GM06990 (cell line): ENCODE measurements at places on chromosomes 7 and 10.

DNA sequence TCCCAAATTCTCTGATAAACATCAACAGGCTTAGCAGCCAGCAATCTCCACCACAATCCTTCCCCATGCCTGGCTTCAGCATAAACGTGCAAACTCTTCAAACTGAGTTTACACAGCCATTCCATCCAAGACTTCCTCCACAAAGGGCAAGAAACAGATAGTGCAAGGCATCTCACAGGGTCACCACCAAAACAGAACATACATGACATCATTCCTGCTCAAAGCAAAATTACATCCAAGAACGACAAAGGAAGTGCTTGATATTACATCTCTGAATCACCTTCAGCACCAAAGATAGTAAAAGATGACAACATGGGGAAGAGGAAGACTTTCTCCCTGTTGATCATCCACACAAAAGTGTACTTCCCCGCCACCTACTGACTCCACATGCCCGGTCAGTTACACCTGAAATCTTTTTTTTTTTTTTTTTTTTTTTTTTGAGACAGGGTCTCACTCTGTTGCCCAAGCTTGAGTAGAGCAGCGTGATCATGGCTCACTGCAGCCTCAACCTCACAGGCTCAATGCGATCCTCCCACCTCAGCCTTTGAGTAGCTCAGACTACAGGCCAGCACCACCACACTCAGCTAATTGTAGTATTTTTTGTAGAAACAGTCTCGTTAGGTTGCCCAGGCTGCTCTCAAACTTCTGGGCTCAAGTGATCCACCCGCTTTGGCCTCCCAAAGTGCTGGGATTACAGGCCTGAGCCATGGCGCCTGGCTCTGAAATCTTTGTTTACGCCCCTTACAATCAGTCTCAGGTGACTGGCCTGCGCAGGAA lies 127.5 kb downstream of the PARD3 start:
- DNase-seq: no peak

DNA sequence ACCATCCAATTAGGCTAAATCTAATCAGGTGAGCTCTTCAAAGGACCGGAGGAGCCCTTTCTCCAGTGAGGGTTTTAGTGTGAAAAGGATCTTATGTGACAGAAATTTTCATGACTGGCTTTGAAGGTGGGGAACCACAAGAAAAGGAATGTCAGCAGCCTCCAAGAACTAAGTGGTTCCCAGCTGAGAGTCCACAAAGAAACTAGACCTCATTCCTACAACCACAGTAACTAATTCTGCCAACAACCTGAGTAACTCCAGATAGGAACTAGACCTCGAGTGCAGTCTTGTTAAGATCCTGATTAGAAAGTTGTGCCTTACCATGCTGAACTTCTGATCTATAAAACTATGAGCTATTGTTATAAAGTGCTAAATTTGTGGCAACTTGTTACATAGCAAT lies 51.3 kb downstream of the PCLO start:
- DNase-seq: no peak

GRCh38 chr7:92835851-92836488 lies 403 bp downstream of the CDK6 start:
- no peak for DNase-seq

DNA sequence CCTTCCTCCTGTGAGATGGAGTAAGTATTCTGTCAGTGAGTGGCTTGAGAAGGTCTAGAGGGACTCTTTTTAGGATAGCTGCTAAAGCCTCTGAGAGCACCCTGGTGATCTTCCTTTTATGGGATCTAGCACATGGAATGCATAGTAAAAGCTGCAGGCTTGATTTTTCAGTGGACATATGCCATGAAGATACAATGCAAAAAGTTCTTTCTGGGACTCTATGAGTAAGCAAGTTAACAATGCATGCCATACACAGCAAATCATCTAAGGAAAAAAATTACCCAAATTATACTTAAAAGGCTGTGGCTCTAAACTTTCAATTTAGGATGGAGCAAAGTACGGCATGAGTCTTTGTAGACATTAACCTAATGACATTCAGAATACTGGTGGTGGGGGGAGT lies 154.5 kb downstream of the SGMS1 start:
- no peak for DNase-seq

- no peak for DNase-seq
Observed at GRCh38 chr7:28112012-28112411, 68.6 kb downstream of the JAZF1 start.

- peak; percentile 24 for DNase-seq
Observed at GRCh38 chr7:114718861-114719260, 203.0 kb upstream of the MDFIC start.
